NCI-H2081 (cell line): ENCODE measurements at places on chromosomes 7 and 10.

- DNase-seq = no peak
Measured at GRCh38 chr7:12623885-12624498, 53.5 kb downstream of the SCIN start.

DNA sequence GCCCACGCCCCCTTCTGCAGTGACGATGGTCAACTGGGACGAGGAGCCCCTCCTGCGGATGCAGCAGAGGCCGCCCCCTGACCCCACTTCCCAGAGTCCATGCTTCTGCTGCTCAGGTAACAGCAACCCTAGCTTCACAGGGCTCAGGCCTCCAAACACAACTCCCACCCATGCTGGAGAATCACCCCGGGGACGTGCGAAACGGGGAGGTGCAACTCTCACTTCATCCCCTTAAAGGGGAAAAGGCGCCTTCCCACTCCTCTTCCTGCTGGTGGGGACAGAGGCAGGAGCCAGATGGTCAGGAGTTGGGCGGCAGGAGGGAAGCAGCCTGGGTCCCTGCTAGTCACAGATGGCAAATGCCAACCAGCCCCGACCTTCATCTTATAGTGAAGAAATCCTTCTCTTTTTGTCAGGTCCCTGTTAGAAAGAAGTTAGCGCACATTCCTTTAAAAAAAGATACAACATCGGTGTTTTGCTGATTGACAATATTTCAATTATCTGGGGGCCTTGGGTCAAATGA lies 155.4 kb downstream of the DIP2C start:
- DNase-seq = no peak

- no peak for DNase-seq
Measured at GRCh38 chr10:13852872-13853271, 266.1 kb downstream of the PRPF18 start.

GRCh38 chr7:100614308-100614861 lies 2.0 kb downstream of the MOSPD3 start:
- no peak for DNase-seq

DNA sequence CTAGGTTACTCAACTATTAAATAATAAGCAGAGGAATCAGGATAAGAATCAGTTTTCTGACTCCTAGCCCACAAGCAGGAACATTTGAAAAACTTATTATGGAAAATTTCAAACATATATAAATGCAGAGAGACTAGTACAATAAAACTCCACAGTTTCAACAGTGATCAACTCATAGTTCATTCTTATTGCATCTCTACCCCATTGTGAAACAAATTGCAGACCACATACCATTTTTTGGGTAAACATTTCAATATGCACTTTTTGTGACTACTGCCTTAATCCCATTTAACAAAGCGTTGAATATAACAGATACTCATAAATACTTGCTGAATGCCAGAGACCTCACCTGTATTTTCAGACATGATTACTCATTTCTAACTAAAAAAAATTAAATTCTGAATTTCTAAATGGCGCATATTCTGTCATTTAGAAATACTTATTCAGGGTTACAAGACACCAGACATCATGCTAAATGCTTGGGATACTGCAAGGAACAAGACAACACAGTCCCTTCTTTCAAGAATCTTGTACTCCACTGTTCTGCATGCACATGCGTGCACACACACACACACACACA lies 11.4 kb downstream of the CDK6 start:
- DNase-seq = no peak
